ENCODE measurements at places on chromosomes 11 and 22.

DNA sequence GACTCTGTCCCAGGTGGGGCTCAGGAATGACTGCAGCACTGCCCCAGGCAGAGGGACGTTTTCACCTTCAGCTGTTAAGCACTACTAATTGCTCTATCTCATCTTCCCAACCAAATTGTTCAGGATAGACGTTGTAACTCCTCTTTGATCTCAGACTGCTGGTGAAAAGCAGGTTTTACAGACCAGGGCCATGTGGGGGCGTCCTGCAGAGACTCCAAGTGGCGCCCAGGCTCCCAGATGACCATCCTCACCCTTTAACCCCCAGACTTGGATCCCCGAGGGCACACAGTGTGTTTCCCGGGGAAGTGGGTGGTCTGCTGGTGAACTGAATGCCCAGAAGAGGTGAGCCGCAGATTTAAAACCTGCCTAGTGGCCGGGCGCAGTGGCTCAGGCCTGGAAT is 23.9 kb downstream of the FADD start:
- DNase-seq, result no peak

GRCh38 chr22:46251266-46251665 is 1.2 kb upstream of the CDPF1 start:
- DNase-seq, result no peak

DNA sequence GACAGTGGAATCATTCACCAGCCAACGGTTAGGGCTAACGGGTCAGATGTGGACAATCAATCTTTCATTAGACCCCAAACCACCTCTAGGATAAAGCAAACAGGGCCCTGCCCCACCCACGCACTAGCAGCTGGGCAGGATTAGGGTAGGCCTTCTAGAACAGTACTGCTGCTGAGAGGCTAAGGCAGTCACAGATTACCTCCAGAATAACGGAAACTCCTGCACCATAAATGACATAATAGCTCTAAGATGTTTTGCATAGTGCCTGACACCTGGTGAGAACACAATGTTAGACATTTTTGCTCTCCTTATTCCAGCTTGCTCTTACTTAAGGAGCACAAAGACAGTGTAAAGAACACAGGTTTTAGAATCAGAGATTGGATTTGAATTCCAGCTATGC is 1.8 kb downstream of the SYTL2 start:
- no peak for DNase-seq

GRCh38 chr11:130535520-130535919 is 87.1 kb downstream of the ADAMTS15 start:
- no peak for DNase-seq

- peak; percentile 37 for DNase-seq
These were observed 7.1 kb downstream of the YWHAH start for GRCh38 chr22:31951194-31952093.

DNA sequence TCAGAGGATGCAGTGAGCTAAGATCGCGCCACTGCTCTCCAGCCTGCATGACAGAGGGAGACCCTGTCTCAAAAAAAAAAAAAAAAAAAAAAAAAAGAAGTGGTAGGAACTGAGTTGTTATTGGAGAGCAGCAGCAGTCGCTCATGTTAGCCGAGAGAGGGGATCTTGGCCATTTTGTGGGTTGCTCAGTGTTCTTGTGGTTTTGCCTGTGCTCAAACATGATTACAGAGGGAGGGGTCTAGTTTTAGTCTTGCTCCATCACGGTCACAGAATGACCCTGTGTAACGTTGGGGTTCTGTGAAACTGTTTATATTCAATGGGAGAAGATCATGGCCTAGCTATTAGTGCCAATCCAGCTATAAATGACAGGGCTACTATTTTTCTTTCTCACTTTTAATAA is 1.9 kb downstream of the DPAGT1 start:
- no peak for DNase-seq

- DNase-seq, result no peak
These were observed 38.9 kb upstream of the SCUBE2 start for GRCh38 chr11:9130297-9130696.

- no peak for DNase-seq
These were observed 14.0 kb upstream of the NRIP3 start for GRCh38 chr11:9017773-9018172.

All from activated CD4-positive, alpha-beta T cell treated with anti-CD3 and anti-CD28 coated beads, Interleukin-2, Interleukin-4, amounts not matched to agents 100 ng/mL and 50 ng/mL, durations not matched to agents 16 hours and 8 hours (primary cell).